ENCODE measurements at places on chromosomes 1 and 21.

DNA sequence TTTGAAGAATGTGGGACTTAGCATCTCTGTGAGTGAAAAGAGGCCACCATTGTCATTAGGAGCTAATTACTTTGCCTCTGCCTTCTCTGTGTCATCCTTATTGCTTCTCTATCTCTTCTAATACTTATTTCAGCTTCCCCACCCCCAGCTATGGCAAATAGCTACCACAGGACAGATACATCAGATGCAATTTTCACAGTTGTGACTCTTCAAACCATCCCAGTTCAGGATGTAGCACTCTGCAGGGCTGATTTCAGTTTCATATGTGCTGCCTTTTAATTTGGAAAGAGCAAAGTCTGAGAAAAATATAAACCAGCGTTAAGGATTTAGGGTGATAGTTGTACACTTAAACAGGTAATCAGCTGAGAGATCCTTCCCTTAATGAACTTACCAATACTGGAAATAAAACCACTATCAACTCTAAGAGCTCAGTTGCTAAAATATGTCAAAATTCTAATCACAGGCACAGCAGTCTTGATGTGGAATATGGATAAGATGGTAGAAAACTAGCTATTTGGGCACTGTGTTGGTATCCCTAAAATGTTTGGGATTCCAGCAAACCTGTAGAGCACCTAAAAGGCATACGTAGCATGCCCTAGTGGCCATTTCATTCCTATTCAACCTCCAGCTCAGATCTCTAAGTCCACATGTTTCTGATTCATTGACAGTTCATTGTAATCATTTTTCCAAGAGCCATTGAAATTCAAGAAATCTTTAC lies 148.4 kb downstream of the SYT2 start:
- H3K4me1 ChIP-seq = no peaks in the 10 kb centered on the region
- no peak for DNase-seq
- peaks cover 4% of the 10 kb centered on the region for H3K36me3 ChIP-seq
- H3K27me3 ChIP-seq = no peaks in the 10 kb centered on the region

GRCh38 chr1:44714944-44715571 lies 15.9 kb downstream of the RNU5D-1 start:
- H3K36me3 ChIP-seq = no peaks in the 10 kb centered on the region
- no peak overlapping the region for H3K27ac ChIP-seq
- peak; percentile 74 for DNase-seq
- H3K4me3 ChIP-seq = no peak overlapping the region

- H3K4me1 ChIP-seq = no peaks in the 10 kb centered on the region
- H3K4me3 ChIP-seq = no peak overlapping the region
- no peaks in the 10 kb centered on the region for H3K27me3 ChIP-seq
- no peaks in the 10 kb centered on the region for H3K36me3 ChIP-seq
Observed at GRCh38 chr1:159443066-159443750, 3.7 kb downstream of the OR10J1 start.

- H3K4me1 ChIP-seq = no peaks in the 10 kb centered on the region
- H3K36me3 ChIP-seq = no peaks in the 10 kb centered on the region
- no peak overlapping the region for H3K4me3 ChIP-seq
- H3K27me3 ChIP-seq = no peaks in the 10 kb centered on the region
- H3K27ac ChIP-seq = no peak overlapping the region
Observed at GRCh38 chr1:227058321-227058751, 118.2 kb downstream of the COQ8A start.

- DNase-seq = no peak
- no peak overlapping the region for H3K27ac ChIP-seq
- no peaks in the 10 kb centered on the region for H3K27me3 ChIP-seq
- peaks cover 8% of the 10 kb centered on the region for H3K4me1 ChIP-seq
- no peak overlapping the region for H3K4me3 ChIP-seq
Observed at GRCh38 chr1:58621391-58621790, 44.3 kb upstream of the TACSTD2 start.

All from sigmoid colon (tissue), 7 donors.